ENCODE measurements at places on chromosomes 1 and 21.

DNA sequence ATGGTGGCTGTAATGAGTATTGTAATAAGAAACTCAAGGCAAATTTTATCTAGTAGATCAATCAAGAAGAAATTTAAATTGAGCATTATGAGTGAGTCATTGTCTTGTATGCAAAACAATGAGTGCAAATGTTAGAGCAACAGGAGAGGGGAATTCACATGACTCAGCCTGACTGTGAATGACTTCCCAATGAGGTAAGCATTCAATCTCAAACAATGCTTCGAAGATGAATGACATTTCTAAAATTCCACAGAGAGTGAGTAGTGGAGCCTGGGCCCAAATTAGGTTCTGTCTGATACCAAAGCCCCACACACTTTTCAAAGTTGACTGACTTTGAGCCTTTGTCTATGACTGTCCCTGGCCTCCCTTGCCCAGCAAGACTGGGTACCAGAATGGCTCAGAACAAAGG lies 738.0 kb downstream of the PTPRU start:
- no peak for DNase-seq

GRCh38 chr1:40845895-40846294 lies 16.3 kb downstream of the CITED4 start:
- no peak for DNase-seq

DNA sequence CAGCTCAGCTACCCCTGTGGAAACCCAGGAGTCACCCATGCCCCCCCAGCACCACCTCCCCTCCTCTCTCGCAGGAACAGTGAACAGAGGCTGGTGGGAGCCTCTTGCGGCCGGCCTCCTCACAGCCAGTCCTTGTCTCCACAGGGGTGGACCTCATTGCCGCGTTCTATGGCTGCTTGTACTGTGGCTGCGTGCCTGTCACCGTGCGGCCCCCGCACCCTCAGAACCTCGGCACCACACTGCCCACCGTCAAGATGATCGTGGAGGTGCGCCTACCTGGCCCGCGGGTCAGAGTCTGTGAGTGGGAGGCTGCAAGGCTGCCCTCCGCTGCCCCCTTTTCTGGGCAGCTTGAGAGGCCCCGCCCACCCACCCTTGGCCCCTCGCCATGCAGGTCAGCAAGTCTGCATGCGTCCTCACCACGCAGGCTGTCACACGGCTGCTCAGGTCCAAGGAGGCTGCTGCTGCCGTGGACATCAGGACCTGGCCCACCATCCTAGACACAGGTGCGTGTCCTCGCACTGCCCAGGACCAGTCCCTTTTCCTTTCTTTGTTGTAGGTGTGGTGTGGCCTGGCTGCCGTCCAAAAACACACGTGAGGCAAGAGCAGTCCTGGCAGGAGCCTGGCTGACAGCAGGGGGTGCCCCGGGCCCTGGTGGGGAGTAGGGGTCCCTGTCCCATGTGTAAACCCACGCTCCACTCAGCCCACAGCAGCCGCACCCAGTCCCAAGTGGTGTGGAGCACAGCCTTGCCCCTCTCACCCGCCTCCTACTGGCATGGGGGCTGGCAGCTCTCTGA lies 50.3 kb downstream of the S100B start:
- DNase-seq: no peak

- DNase-seq: no peak
Observed at GRCh38 chr1:9182784-9183257, 51.8 kb upstream of the H6PD start.
